ENCODE measurements at places on chromosomes 12 and 14.

DNA sequence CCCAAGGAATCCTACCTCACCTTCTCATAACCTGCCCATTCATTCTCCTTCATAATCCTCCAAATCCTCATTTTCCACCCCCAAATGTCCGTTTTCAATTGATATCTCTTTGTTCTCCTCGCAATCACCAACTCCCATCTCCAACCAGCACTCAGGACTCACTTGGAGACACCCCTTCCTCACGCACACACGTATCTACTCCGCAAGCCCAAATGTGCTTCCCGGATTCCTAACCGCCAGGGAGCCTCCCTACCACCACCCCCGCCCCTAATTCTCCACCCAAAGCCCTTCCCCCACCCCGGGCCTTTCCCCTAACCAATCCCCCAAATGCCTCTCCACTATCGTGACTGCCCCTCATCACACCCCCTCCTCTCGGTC is 304 bp downstream of the KCTD10 start:
- DNase-seq = no peak

- DNase-seq = no peak
Measured at GRCh38 chr12:81078469-81079196, 754 bp downstream of the ACSS3 start.

GRCh38 chr14:65850429-65851135 is 438.1 kb downstream of the FUT8 start:
- DNase-seq = peak; percentile 67

GRCh38 chr12:120110550-120111501 is 5.7 kb downstream of the RAB35 start:
- peak; percentile 49 for DNase-seq

DNA sequence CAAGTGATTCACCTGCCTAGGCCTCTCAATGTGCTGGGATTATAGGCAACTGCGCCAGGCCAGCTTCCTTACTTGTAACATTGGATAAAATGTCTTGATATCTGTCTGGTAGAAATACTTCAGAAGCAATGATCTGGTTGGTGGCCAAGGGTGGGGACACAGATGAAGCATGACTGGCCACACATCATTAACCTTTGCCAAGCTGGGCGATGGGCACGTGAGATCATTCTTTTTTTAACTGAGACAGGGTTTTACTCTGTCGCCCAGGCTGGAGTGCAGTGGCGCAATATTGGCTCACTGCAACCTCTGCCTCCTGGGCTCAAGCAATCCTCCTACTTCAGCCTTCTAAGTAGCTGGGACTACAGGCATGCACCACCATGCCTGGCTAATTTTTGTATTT is 31.1 kb downstream of the PLEKHH1 start:
- no peak for DNase-seq

- DNase-seq = no peak
Measured at GRCh38 chr12:57003395-57003794, 3.0 kb downstream of the ZBTB39 start.

DNA sequence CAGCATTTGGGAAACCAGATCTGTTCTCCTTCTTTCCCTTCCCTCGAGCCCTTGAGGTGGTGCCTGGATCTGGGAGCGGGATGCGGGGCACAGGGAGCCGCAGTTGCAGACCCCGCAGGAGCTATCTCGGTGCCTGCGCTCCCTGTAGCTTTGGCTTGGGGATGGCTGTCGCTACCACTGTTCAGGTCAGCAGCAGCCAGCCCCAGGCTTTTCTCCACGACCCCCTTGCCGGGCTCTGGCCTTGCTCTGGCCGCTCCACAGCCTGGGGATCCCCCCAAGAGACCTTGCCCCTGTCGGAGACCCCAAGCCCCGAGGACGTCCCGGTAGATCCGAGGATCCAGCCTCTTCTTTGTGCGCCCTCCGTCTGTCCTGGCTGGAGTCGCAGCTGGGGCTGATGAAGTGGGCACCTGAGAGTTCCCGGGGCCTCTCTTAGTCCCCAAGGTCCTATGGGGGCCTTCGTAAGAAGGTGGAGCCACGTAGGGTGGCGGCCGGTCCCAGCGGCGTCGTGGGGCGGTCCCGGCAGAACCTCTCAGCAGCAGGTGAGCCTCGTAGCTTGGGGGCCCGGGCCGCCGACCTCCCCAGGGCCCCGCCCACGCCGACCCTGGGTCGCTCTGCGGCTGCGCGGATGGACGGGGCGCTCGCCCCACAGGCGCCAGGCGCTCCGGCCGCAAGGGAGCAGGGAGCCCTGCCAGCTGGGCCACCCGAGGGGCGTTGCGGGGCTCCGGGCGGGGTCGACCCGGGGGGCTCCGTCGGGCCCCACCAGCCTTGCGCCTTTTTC is 1.3 kb downstream of the DDN start:
- no peak for DNase-seq

DNA sequence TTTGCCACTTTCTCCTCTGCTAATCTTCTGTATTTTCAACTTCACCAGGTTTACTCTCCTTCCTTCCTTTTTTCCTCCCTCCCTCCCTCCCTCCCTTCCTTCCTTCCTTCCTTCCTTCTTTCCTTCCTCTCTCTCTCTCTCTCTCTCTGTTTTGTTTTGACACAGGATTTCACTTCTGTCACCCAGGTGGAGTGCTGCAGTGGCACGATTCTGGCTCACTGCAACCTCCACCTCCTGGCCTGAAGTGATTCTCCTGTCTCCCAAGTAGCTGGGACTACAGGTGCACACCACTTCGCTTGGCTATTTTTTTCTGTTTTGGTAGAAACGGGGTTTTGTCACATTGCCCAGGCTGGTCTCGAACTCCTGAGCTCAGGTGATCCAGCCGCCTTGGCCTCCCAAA is 181.2 kb upstream of the BTG1 start:
- DNase-seq = no peak

DNA sequence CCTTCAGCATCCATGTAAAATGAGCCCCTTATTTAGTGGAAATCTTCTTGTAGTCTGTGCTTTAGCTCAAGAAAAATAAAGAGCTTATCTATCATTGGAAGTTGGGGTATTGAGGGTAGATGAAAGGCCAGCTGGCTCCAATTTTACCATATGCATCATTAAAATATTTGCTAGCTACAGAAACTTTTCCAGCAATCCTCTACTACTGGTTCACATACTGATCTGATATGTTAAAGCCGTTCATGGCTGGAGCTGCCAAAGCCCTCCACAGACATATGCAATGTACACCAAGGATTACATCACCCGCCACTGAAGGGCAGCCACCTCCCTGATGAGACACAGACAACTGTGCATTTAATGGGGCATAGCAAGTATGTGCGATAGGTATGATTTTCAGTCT is 1205.3 kb downstream of the GALC start:
- no peak for DNase-seq

- DNase-seq = no peak
Measured at GRCh38 chr14:56087671-56088471, 30.3 kb upstream of the PELI2 start.

DNA sequence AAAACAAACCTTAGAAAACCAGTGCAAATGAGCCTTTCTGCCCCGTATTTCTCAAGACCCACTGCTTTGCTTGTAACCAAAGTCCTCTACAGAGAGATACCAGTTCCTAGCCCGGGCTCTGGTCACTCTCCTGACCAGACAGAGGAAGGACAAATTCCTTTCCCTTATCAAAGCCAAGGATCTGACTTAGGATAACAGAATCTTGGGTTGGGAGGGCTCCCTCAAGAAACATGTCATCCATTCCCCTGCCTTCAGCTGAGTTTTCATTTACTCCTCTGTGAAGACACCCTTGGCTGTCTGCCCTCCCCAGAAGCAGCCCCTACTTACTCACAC is 116.0 kb upstream of the PARP11 start:
- no peak for DNase-seq

DNA sequence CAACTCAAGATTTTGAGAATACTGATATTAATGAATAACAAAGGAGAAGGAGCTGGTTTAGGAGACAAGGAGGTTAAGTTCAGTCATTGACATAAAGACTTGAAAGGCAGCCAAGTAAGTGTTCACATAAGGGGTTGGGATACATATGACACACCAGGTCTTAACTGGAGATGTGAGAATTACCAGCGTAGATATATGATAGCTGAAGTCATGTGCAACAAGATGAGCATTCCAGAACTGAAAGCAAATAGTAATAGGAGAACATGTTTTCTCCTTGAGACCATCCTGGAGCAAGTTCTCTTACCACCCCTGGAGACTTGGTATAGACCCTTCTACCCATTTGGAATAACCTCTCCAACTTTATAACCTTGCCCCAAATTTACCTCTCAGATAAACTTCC is 43.3 kb upstream of the NPFF start:
- no peak for DNase-seq

DNA sequence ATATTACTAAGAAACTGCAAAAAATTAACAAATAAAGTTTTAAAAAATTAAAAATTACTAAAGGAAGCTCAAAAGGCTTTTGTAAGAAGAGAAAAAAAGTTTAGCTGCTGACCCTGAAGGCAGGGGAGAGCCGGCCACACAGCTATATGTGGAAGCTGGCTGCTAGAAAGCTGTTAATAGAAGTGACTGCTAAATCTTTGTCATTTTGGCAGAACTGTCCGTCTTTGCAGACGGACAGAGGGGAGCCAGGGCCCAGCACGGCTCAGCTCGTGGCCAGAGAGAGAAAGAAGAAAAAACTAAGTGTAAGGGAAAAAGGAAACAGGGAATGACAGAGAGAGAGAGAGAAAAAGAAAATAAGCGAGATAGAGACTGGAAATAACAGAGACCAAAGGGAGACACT is 27.9 kb downstream of the PRMT8 start:
- no peak for DNase-seq

- DNase-seq = no peak
Measured at GRCh38 chr14:78767436-78767835, 597.3 kb downstream of the NRXN3 start.

DNA sequence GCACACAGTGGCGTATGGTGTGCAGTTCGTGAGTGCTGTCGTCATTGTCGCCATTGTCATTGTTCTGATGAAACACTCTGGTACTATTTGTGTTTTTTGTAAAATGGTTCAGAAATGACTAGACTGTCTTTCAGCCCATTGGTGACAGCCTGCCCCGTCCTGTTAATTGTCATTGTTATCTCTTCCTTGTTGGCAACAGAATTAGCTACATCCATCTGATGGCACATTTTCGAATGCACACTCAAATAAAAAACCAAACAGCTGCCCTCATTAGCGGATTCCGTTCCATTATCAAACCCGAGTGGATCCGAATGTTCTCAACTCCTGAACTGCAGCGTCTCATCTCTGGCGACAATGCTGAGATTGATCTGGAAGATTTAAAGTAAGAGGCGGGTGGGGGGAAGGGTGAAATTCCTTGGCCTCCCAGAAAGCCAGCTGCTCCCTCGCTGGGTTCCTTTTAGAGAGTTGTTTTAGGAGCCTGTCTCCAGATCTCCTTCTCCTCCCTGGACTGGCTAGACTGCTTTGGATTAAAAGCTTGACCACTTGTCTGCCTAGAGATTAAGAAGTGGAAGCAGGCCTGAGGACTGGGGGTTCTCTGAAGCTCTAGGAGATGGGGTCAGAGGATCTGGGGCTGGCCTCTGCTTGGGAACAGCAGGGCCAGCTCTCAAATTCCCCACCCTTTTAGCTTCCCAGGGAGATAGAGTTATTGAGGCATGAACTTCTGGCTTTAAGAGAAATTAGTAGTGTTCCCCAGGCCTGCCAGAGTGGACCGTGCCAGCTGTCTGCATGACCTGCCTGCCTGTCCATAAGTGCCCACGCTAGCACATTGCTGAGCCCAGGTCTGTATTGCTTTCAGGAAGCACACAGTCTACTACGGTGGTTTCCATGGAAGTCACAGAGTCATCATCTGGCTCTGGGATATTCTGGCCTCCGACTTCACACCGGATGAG is 43.3 kb downstream of the MMAB start:
- no peak for DNase-seq

GRCh38 chr12:4858386-4858785 is 51.3 kb upstream of the KCNA1 start:
- no peak for DNase-seq

- DNase-seq = no peak
Measured at GRCh38 chr12:65656891-65657351, 167.4 kb upstream of the HMGA2 start.

GRCh38 chr14:87874676-87875075 is 118.3 kb downstream of the GALC start:
- DNase-seq = no peak

GRCh38 chr12:117134059-117134458 is 34.8 kb upstream of the TESC start:
- peak; percentile 68 for DNase-seq

DNA sequence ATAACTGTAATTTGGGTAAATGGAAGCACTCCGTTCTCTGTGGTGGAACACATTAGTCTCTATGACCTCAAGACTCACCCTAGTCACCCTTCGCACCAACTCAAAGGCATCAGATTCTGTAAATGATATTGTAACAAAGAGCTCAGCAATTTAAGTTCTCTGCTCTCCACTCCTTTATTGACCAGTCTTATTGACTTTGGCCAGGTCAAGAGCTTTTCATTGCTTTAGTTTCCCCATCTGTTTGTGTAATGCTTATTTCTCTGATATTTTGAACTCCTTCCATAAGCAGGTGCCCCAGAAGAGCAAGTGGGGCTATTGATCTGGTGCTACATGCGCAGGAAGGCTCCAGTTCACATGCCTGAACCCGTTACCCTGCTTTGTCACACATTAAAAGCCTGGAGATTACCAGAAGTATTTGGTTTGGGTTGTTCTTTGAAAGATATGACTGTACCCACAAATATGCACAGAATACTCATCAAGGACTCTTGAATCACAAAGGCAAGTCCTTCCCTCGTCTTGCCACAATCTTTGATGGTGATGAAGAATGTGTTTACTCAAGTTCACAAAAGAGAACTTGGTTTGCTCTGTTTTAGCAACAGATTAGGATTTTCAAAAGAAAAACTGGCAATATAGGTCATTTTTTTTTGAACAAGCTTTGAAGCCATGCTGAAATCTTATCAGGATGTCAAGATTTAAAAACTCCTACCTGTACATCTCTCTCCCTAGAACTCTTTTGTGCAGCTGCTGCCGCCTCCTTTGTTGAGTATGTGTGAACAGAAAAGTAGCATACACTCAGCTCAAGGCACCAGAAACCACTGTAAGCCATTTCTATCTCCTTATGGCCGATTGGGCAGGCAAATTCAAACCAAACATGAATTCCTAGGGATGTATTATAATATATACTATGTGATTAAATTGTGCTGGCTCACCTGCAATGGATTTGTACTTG is 193.9 kb downstream of the BCAT1 start:
- no peak for DNase-seq

DNA sequence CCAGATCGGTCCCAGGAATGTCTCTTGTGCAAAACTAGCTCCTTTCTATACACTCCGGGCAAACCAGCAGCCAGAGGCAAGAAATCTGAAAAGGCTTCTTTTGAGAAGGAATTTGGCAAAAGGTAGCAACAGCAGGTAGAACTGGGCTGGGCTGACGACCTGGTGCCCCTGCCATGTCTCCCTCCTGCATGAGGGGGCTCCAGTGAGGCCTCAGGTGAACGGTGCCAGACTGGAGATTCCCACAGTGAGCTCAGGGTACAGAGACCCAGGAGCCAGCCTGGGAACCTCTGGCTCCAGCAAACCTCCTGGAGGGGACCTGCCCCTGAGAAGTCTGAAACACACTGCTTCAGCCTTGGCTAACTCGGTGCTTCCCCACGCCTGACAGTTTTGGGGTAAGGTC is 10.8 kb downstream of the ITPK1 start:
- DNase-seq = no peak

All from CD4-positive, alpha-beta memory T cell (primary cell).